ENCODE measurements at places on chromosomes 2 and 18. TPM values are rescaled to one million over a fixed set of nuclear protein-coding genes. Genes with fewer than 3 reads are reported as not detected.

C2orf66 gene
- total RNA-seq = 0.28 TPM

ACKR3 gene
- not detected for total RNA-seq

TFPI gene
- total RNA-seq = 310 TPM

RNU2-63P gene
- 78.4 TPM for total RNA-seq

CXCR2 gene
- total RNA-seq = not detected

SCTR gene
- not detected for total RNA-seq

IL1F10 gene
- not detected for total RNA-seq

MAP3K19 gene
- total RNA-seq = not detected

TTC39C gene
- 13.4 TPM for total RNA-seq

ARHGAP15 gene
- total RNA-seq = not detected

LYG2 gene
- not detected for total RNA-seq

SMCHD1 gene
- 82.2 TPM for total RNA-seq

MGAT4A gene
- total RNA-seq = 1.3 TPM

RAPGEF4 gene
- total RNA-seq = 2.7 TPM

CAVIN2 gene
- total RNA-seq = 6.2 TPM

SMYD5 gene
- 26.5 TPM for total RNA-seq

NGEF gene
- 3.4 TPM for total RNA-seq

PHLPP1 gene
- total RNA-seq = 5.7 TPM

SERPINB4 gene
- 0.09 TPM for total RNA-seq

MROH2A gene
- not detected for total RNA-seq

CRYGB gene
- not detected for total RNA-seq

VAMP5 gene
- total RNA-seq = 16.6 TPM

UGT1A4 gene
- total RNA-seq = not detected

SATB2 gene
- total RNA-seq = 3.3 TPM

IHH gene
- not detected for total RNA-seq

KATNAL2 gene
- 0.89 TPM for total RNA-seq

CPLX4 gene
- total RNA-seq = not detected

ALS2 gene
- 42.0 TPM for total RNA-seq

CYP26B1 gene
- not detected for total RNA-seq

OTOF gene
- 0.05 TPM for total RNA-seq

SULT1C4 gene
- total RNA-seq = 0.30 TPM

SLC14A1 gene
- total RNA-seq = 135 TPM

NPHP1 gene
- total RNA-seq = 5.0 TPM

THSD7B gene
- not detected for total RNA-seq

GAL3ST2 gene
- under 0.01 TPM for total RNA-seq

SPP2 gene
- total RNA-seq = not detected

FNDC4 gene
- 10.7 TPM for total RNA-seq

MEIS1 gene
- 45.0 TPM for total RNA-seq

COLEC11 gene
- 2.4 TPM for total RNA-seq

ASAP2 gene
- 79.5 TPM for total RNA-seq

EMILIN1 gene
- total RNA-seq = 394 TPM

ESCO1 gene
- 14.6 TPM for total RNA-seq

LHCGR gene
- not detected for total RNA-seq

ABCB11 gene
- total RNA-seq = not detected

LYPD6B gene
- total RNA-seq = 2.1 TPM

CLEC4F gene
- not detected for total RNA-seq

PELI1 gene
- 13.6 TPM for total RNA-seq

TCF23 gene
- not detected for total RNA-seq

DNAJC5G gene
- total RNA-seq = not detected

INHA gene
- total RNA-seq = not detected

OTOS gene
- total RNA-seq = not detected

MOCOS gene
- 11.3 TPM for total RNA-seq

Measured in smooth muscle cell of the umbilical artery (primary cell).